ENCODE measurements at places on chromosomes 6 and 20.
A peak's percentile ranks its signal among the peaks of the same experiment; 100 is the strongest.

DNA sequence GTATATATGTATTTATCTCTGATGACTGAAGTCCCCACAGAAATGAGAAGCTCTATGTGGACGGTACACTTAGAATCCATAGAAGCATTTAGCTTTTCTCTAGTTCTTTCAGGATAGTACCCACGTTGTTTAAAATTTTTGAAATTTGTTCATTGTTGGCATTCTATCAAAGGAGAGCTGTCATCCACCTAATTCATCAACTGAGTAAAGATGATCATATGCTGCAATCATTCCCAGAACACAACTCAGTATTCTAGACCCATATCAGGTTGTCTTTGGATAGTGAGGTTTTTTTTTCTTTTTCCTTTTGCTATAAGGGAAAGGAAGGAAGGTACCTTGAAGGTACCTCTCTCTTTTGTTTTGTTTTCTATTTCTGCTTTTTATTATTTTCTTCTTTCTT is 9.3 kb downstream of the SERAC1 start:
- no peak for DNase-seq

GRCh38 chr6:21942897-21943296 is 349.3 kb downstream of the SOX4 start:
- peak; percentile 30 for DNase-seq

- DNase-seq = no peak
Measured at GRCh38 chr20:37240337-37241067, 21.1 kb downstream of the GHRH start.

DNA sequence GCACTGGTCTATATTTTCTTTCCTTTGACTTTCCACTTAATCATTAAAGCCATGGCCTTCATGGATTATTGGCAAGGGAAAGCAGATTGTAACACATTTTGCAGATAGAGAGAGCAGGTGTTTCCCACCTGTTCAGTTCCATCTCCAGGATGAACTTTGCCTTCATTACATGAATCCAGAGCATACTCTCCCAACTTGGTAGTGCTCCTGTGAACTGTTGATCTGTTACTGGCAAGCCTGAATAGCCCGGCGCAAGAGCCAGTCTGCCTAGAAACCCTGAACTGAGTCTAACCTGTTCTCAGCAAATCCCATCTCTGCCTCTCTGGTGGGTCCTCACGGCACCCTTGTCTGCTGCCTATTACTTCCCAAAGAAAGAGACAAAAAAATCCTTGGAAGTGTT is 210.3 kb downstream of the PLCB1 start:
- no peak for DNase-seq

- DNase-seq = no peak
Measured at GRCh38 chr20:57851796-57852195, 142.0 kb upstream of the PMEPA1 start.

GRCh38 chr20:22577515-22578220 is 6.7 kb downstream of the FOXA2 start:
- DNase-seq = no peak

- DNase-seq = no peak
Measured at GRCh38 chr6:134466771-134467525, 149.0 kb upstream of the SGK1 start.

DNA sequence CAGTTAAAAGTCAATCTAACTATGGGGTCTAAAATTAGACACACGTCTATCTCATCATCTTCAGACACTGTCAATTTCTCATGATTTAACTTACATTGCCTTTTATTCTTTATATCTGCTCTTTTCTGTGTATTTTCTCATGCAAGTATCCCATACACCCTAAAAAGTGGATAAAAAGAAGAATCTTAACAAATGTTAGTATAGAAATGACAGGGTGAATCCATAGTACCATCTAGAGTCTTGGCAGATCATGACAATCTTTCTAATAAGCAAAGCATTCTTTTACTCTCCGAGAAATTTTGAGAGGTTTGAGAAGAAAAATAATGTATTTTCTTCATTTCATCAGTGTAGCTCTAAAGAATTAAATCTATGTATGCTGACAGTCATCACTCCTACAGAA is 382.7 kb downstream of the C6orf118 start:
- peak; percentile 34 for DNase-seq

GRCh38 chr20:57509665-57510237 is 15.2 kb downstream of the CTCFL start:
- peak; percentile 34 for DNase-seq

DNA sequence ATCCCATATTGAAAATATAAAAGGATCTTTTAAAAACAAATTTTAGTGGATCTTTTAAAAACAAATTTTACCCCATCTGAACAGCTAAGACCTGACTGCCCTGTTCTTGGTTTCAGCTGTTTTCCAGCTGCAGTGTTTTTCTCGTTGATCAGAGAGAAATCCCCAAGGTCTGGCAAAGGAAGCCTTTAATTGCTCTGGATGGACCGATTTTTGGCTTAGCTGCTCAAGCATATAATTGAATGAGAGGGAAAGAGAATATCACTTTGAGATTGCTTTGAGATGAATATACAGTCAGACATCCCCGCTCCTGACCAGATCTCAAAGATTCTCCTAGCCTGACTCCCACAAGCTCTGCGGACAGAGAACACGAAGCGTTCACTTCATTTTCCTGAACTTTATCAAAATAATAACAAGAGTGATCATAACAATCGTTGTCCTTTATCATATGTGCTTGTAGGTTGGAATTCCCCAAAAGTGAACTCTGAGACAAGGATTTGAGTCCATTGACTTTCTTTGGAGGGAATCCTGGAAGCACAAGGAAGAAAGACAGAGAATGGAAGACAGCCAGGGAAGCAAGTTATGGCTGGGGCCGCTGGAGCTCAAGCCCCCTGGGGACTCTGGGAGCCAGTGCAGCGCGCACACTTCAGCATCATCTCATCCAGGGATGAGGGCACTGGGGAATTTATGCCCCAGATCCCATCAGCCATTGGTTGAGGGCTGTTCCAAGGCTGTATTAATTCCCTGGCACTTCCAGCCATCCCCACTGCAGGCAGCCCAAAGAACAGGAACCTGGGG is 101.3 kb downstream of the SNX5 start:
- no peak for DNase-seq

GRCh38 chr6:166744223-166745134 is 117.4 kb upstream of the RPS6KA2 start:
- DNase-seq = no peak

- DNase-seq = no peak
Measured at GRCh38 chr6:149056777-149057463, 260.6 kb upstream of the TAB2 start.

GRCh38 chr20:9301129-9302090 is 213.0 kb upstream of the LAMP5 start:
- peak; percentile 61 for DNase-seq

GRCh38 chr6:89817481-89817880 is 2.1 kb downstream of the MDN1 start:
- DNase-seq = no peak

DNA sequence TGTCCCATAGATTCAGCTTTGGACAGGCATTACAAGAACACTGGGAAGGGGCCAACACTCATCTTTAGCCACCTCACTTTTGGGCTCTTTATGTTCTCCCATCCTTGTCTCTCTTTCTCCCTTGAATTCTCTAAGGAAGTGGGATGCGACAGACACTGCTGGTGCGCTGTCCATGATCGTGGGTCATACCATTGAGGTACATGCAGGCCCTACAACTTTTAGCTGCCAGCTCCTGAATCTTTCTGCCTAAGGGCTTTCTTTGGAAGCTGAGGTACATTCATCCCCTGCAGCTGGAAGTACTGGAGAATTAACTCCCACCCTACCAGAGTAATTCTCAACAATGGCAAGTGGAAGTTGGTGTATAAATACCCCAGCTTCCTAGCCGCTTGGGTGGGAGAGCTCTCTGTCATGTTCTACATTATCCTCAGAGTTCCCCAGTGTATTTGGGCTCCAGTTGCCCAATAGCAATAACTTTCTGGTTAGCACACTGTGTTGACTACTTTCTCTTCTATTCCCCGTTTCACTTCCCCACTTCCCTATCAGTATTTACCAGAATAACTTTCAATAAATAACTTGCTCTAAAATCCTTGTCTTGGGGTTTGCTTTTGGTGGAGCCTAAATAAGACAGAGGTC is 309.4 kb upstream of the RNF24 start:
- DNase-seq = no peak

DNA sequence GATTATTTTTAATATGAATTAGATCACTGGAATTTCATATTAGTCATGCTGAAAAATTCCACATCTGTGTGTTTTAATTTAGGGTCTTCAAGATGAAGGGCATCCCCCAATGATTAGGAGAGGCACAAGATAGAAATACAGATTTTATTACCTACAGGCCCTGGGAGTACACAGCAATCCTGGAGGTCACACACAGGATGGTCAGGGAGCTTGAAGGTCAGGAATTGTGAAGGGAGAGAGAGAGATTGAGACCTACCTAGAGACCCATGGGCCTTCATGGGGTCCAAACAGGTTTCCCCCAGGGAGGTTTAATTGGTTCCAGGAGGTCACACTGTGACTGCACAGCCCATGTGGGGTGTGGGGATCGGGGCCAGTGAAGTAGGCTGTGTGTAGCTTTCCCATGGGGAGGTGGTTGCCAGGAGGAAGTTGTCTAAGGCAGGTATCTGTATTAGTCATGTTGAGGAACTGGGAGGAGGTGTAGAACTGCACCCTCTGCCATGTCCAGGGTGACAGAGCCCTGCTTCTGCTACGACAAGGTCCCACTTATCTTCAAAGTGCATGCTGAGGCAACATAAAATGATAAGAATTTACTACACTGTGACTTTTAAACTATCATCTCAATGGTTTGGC is 18.3 kb downstream of the SNX9 start:
- no peak for DNase-seq

DNA sequence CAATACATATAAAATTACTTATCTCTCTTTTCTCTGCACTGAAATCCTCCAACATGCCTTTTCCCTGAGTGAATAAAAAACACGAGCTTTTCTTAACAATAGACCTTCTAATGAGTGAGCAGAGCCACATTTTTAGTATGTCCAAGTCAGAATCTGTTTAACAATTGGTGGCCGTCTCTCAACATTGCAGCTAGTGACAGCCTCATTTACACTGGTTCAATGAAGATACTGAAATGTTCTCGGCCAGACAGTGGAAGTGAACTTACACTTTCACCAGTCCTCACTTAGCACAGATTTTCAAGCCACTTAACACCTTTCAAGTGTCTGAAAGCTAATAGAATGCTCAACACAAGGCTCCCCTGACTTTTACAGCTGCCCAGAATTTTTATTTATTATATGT is 767.1 kb downstream of the KIF16B start:
- DNase-seq = no peak

- DNase-seq = peak; percentile 60
Measured at GRCh38 chr6:42028234-42029061, 21.9 kb upstream of the TAF8 start.

GRCh38 chr20:43477619-43478018 is 19.9 kb downstream of the SRSF6 start:
- DNase-seq = no peak

DNA sequence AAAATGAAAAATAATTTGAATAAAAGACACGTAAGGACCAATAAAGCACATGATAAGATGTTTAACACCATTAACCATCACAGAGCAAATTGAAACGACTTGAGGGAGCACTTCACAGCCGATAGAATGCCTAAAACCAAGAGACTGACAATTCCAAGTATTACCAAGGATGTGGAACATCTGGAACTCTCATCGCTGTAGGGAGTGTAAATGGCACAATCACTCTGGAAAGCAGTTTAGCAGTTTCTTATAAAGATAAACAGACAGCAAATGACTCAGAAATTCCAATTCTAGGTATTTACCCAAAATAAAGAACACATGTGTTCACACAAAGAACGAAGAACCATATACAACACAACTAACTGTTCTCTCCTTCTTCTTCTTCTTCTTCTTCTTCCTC is 8.5 kb upstream of the UBD start:
- DNase-seq = no peak

DNA sequence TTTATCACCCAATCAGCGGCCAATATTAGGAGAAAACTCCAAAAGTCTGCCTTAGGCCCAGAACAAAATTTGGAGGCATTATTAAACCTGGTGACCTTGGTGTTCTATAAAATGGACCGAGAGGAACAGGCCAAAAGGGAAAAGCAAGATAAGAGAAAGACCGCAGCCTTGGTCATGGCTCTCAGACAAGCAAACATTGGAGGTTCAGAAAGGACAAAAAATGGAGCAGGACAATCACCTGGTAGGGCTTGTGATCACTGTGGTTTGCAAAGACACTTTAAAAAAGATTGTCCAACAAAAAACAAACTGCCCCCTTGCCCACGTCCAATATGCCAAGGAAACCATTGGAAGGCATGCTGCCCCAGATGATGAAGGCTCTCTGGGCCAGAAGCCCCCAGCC is 31.2 kb downstream of the CEP85L start:
- no peak for DNase-seq

DNA sequence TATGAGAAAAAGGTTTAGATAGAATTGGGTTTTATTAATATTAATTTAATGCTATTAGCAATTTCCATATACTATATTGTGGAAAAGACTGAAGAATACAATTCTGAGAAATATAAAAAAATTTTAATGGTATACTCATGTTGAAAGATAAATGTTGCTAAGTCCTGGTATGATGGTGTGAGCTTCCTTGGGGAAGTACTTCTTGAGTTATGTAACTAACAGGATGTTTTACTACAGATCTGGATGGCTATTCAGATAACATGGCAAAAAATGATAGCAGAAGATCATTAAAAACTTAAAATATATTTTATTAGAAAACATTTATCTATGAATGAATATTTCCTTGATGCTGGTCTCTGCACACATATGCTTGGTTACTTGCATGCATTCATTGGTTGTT is 23.5 kb upstream of the CALHM6 start:
- no peak for DNase-seq

DNA sequence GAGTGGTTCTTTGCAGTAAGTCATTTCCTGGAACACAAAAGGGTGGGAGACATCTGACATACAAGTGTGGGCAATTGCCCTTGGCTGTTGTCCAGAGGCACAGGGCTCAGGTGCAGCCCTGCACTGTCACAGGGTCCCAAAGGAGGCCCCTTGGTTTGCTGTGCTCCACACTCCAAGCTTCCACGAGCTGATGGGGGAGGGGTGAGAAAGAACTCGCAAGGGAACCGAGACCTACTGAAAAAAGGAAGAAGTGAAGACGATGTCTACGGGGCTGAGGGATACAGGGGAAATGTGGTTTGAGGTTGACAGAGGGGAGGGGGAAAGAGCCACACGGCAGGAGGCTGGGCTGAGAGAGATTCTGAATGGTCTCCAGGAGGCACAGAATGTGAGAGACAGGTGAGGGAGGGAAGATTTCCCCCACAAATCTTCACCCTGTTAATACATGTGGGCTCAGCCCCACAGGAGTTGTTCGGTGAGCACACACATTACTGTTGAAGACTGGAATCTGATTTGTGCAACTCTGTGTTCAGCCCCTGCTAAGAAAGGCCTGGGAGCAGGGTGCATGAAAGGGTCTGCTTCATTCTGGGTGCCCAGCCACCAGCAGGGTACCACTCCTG is 123.4 kb downstream of the LY86 start:
- DNase-seq = no peak
